ENCODE measurements at places on chromosomes 13 and 19. TPM values are rescaled to one million over a fixed set of nuclear protein-coding genes. Genes with fewer than 3 reads are reported as not detected.

DNA sequence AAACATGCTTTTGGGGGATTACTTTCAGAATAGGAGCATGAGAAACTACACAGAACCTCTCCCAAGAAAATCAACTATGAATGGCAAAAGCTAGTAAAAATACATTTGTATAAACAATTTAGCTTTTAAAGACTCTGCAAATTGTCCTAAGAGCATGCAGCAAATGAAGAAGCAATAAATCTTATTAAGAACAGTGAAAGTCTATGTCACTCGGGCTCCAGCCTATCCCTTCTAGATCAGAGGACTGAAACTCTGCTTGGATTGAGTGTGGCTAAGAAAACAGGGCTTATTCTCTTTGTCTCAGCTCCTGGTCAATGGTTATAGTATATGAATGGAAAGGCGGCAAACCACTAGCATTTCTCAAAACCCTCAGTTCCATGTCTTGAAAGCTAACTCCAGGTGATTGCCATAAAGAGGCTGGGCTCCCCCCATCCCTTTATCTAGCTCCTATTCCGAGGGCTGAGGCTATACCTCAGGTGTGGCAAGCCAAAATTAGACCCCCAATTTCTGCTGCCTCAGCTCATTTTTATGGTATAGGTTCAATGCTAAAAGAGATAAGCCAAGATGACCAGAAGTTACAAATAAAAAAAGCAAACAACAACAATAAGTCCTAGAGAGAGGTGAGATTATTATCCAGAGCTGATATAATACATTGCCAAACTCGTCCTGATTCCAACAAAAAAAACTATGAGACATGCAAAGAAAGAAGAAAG lies 953.2 kb downstream of the SLITRK6 start:
- H3K4me1 ChIP-seq: no peaks in the 10 kb centered on the region
- DNase-seq: no peak
- no peaks in the 10 kb centered on the region for H3K27me3 ChIP-seq
- no peaks in the 10 kb centered on the region for H3K36me3 ChIP-seq

DNA sequence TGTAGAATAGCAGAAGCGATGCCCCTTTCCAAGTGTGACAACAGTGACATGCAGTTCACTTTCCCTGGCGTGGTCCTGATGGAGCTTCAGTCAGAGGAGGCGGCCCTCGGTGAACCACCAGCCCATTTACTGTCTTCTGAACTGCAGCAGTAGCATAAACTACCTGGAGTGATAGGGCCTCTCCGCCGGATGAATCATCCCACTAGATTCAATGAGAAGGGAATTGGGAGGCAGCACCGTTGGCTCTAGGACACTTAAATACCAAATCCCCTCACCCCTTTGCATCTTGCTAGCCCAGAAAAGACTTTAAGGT lies 112.8 kb upstream of the GPR12 start:
- no peak overlapping the region for H3K27ac ChIP-seq

GRCh38 chr19:2517881-2518601 lies 42.1 kb downstream of the GADD45B start:
- H3K4me1 ChIP-seq: peaks cover 14% of the 10 kb centered on the region
- H3K4me3 ChIP-seq: no peak overlapping the region
- H3K36me3 ChIP-seq: no peaks in the 10 kb centered on the region
- H3K27ac ChIP-seq: peak overlapping the region; percentile 57
- no peak for DNase-seq

GRCh38 chr13:45104261-45104660 lies 16.0 kb upstream of the GTF2F2 start:
- DNase-seq: no peak
- no peaks in the 10 kb centered on the region for H3K27me3 ChIP-seq
- H3K36me3 ChIP-seq: no peaks in the 10 kb centered on the region

- no peak overlapping the region for H3K4me3 ChIP-seq
- no peaks in the 10 kb centered on the region for H3K4me1 ChIP-seq
- no peaks in the 10 kb centered on the region for H3K27me3 ChIP-seq
- H3K27ac ChIP-seq: no peak overlapping the region
- H3K36me3 ChIP-seq: no peaks in the 10 kb centered on the region
Observed at GRCh38 chr19:57403737-57404563, 7.0 kb upstream of the ZNF17 start.

- no peaks in the 10 kb centered on the region for H3K36me3 ChIP-seq
- no peak overlapping the region for H3K4me3 ChIP-seq
- no peak for DNase-seq
Observed at GRCh38 chr13:112893570-112894422, 75.2 kb upstream of the MCF2L start.

DNA sequence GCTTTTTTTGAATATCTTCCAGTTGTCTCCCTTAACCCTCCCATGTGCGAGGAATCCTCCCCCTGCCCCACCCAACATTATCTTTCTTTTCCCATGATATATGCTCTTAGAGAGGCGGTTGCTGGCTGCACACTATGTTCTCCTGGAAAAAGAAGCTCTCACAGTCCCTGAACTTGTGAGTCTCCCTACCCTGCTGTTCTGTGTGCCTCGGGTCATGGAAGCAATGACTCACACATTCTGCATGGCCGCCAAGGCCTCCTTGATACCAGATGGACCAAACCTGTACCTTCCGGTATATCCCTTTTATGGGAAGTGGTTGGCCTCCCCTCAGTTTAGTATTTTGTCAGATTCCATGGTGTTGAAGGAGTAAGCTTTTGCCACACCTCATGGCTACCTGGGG lies 705.4 kb downstream of the SLITRK6 start:
- no peak for DNase-seq
- H3K27me3 ChIP-seq: no peaks in the 10 kb centered on the region
- no peaks in the 10 kb centered on the region for H3K36me3 ChIP-seq
- no peak overlapping the region for H3K27ac ChIP-seq

DNA sequence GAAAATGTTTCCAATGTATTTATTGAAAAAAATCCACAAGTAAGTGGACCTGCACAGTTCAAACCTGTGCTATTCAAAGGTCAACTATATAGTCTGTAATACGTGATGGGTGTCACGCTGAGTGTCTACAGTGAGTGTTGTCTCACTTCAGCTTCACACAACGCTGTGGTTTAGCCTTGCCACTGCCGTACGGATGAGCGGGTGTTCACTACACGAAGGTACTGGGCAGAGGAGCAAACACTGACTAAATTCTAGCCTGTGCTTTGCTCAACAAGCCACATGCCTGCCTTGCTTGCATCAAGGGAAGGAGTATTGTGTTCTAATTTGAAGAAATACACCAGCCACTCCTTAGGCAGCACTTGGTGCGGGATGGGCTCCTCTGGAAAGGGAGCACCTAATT lies 3.4 kb upstream of the FFAR3 start:
- 0 out of 2 replicates have a peak, but pooled peaks cover 2% of the 10 kb centered on the region for H3K27me3 ChIP-seq
- H3K4me1 ChIP-seq: no peaks in the 10 kb centered on the region
- H3K27ac ChIP-seq: no peak overlapping the region
- no peaks in the 10 kb centered on the region for H3K36me3 ChIP-seq

GRCh38 chr13:108315273-108315672 lies 45.8 kb downstream of the TNFSF13B start:
- H3K4me3 ChIP-seq: no peak overlapping the region
- DNase-seq: no peak
- no peaks in the 10 kb centered on the region for H3K4me1 ChIP-seq
- H3K27ac ChIP-seq: no peak overlapping the region
- H3K36me3 ChIP-seq: no peaks in the 10 kb centered on the region
- no peaks in the 10 kb centered on the region for H3K27me3 ChIP-seq

DNA sequence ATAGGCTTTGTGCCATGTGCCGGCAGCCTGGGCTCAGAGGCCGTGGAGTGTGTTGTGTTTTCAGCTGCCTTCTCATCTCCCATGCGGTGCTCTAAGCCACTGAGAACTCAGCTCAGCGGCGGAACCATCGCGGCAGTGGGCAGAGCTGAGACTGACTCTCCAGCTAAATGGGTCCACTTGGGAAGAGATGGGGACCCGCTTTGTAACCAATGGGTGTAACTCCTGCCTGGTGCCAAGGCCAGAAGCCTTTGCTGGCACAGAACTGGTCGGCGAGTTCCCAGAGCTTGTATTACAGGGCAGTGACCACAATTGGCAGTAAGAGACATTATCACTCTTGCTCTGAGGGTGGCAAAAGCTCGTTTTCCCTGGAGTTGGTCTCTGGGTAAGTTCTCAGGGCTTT lies 183.0 kb downstream of the STK24 start:
- no peaks in the 10 kb centered on the region for H3K27me3 ChIP-seq
- H3K36me3 ChIP-seq: no peaks in the 10 kb centered on the region
- H3K4me1 ChIP-seq: no peaks in the 10 kb centered on the region

GRCh38 chr13:84933797-84934196 lies 865.4 kb downstream of the SLITRK6 start:
- no peak overlapping the region for H3K27ac ChIP-seq
- H3K4me1 ChIP-seq: no peaks in the 10 kb centered on the region
- no peak for DNase-seq
- no peaks in the 10 kb centered on the region for H3K36me3 ChIP-seq

DNA sequence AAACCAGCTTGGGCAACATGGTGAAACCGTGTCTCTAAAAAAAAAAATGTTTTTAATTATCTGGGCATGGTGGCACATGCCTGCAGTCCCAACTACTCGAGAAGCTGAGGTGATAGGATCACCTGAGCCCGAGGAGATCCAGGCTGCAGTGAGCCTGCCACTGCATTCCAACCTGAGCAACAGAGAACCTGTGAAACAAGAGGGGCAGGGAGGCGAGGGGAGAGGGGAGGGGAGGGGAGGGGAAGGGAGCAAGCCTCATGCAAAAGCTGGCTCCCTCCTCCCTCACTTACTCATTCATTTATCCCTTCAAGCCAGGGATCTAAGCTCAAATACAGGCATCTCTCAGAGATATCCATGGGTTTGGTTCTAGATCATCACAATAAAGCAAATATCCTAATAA lies 8.9 kb downstream of the ATP7B start:
- no peaks in the 10 kb centered on the region for H3K27me3 ChIP-seq
- no peaks in the 10 kb centered on the region for H3K36me3 ChIP-seq
- no peak for DNase-seq
- no peak overlapping the region for H3K27ac ChIP-seq
- H3K4me3 ChIP-seq: no peak overlapping the region

The TMC4 gene
- total RNA-seq: 5.1 TPM

The MEGF8 gene
- 14.2 TPM for total RNA-seq

The SIGLEC8 gene
- not detected for total RNA-seq

All from Panc1 (cell line).